ENCODE measurements at places on chromosomes 16 and 17.

DNA sequence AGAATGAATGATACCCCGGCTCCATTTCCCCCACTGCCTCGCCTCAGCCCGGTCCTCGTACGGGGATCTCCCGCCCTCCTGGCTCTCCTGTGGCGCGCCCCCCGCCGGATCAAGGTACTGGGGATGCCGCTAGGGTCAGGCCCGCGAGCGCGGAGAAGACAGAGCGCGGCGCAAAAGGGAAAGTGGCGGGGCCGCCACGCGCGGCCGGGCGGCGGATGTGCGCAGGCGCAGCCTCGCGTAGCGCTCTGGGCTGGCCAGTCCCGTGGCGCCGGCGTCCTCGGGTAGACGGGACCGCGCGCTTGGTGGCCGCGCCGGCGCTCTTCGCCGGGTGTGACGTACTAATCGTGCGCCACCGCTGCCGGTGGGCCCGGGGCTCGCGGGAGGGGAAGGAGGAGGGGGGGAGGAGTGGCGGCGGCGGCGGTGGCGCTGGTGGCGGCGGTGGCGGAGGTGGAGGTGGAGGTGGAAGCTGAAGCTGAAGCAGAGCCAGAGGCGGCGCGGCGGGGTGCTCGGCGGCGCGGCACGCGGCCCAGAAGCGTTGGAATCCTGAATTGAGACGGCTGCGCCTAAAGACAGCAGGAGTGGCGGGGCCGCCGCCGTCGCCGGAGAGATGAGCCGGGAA lies at the start of gene SENP3:
SENP3 (plus strand) TSS at position 331 of the 619 bp plus-strand sequence. CDS start 1,158 bp downstream, outside the sequence.
- DNase-seq: no peak

- no peak for DNase-seq
Observed at GRCh38 chr16:58948244-58948643, 214.1 kb upstream of the GOT2 start.

DNA sequence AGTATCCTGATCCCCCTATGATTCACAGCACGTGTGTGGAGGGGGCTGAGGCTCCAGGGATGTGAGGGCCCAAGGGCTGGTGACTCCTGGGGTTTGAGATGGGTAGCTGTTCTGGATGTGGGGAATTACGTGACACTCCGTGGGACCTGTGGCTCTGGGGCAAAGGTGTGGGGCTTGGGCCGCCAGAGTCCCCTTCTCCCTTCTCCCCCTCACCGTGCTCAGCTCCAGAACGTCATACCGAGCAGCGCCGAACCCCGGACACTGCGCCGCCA lies 7.2 kb downstream of the PLEKHH3 start:
- DNase-seq: no peak

DNA sequence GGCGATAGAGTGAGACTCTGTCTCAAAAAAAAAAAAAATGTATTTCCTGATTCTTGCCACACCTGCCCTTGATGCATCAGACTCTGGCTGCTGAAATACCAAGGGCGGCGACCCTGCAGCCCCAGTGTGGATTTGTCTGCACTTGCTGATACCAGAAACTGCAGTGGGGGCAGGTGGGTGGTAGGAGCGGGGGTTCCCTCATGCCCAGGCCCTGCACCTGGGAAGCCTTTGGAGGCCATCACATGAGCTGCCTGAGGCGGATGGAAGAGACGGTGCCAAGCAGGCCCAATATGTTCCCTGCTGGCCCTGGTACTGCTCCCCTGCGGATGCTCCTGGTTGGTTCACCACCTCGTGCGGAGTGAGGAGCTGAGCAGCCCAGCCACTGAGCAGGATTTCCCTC lies 50.6 kb downstream of the MARF1 start:
- DNase-seq: no peak

- DNase-seq: no peak
Observed at GRCh38 chr17:74024871-74025531, 178.5 kb upstream of the RPL38 start.

DNA sequence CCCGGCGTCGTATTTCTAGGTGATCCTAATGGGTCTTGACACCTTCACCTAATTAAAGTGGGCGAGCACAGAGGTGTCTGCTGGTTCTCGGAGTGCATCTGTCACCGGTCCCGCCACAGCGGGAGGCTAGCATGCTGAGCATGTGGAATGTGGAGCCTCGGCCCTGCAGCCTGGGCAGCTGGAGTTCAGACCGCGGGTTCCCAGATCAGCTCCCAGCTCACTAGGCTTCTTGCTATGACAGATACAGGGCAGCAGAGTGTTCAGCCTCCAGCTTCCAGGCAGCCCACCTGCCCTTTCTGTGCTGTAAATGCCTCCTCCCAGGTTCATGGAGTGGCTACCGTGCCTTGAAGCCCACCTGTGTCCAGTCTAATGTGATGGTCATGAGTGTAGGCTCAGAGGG lies 166.7 kb downstream of the CPPED1 start:
- no peak for DNase-seq

DNA sequence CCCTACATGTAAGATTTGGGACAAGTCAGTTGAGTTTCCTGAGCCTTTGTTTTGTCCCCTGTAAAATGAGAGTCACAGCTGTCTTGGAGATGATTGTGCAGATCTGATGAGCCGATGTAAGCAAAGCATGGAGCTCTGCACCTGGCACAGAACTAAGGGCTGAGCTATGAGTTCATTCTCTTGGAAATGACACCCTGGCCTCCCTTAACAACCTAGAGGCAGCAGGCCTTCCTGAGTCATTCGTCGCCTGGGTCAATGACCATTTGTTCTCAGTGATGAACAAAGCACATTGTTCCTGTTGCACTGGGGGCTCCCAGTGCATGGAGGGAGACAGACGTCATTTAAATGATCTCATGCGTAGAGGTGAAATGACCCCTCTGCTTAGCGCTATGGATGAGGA lies 62.8 kb upstream of the GCSH start:
- no peak for DNase-seq

DNA sequence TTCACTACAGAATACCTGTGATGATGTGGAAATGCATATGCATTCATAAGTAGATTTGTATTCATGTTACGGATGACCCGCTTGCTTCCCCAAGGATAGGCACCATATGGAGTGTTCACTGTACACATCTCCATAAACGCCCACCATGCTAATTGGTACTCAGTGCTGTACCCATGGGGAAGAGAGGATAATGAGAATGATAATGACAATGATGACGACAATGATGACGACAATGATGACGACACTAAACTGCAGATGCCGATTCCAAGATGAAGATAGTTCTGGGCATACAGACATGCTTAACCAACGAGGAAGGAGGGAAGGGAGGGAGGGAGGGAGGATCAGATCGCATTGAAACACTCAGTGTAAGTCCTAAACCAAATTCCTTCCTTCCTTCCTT lies 26.5 kb upstream of the ZFHX3 start:
- DNase-seq: no peak

GRCh38 chr16:28187595-28188004 lies 24.2 kb downstream of the XPO6 start:
- DNase-seq: no peak

DNA sequence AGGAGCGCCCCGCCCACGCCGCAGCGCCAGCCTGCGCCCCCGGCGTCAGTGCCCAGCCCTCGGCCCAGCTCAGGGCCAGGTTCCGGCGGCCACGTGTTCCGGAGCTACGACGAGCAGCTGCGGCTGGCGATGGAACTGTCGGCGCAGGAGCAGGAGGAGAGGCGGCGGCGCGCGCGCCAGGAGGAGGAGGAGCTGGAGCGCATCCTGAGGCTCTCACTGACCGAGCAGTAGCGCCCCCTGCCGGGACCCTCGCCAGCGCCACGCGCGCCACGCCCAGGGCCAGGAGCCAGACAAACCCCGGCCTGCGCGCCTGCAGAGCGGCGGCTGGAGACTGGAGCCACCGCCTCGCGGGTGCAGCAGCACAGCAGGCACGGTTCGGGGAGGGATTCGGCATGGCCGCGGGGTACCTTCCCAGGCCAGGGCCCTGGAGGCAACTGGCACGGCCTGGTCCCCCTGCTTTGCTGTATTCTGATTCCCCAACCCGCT lies 9.3 kb downstream of the CORO6 start:
- peak; percentile 57 for DNase-seq

GRCh38 chr16:67158637-67159600 lies 790 bp downstream of the TRADD start:
- DNase-seq: no peak

GRCh38 chr17:55642741-55643140 lies 79.9 kb downstream of the TMEM100 start:
- no peak for DNase-seq

DNA sequence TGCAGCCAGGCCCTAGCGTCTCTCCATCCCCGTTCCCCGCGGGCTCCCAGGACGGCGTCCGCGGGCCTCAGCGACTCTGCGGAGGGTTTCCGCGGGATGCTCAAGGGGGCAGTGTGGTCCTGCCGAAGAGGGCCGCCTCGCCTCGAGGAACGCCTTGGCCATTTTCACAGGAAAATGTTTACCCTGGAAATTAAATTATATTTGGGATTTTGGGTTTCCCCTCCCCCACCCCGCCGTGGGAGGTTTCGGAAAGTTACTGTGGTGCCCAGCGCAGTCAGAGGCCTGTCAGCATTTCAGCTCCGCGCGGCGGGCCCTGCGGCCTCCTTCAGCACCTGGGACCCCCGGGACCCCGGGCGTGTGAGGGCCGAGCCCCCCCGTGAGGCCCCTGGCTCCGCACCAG lies 94.5 kb downstream of the PCTP start:
- DNase-seq: no peak

DNA sequence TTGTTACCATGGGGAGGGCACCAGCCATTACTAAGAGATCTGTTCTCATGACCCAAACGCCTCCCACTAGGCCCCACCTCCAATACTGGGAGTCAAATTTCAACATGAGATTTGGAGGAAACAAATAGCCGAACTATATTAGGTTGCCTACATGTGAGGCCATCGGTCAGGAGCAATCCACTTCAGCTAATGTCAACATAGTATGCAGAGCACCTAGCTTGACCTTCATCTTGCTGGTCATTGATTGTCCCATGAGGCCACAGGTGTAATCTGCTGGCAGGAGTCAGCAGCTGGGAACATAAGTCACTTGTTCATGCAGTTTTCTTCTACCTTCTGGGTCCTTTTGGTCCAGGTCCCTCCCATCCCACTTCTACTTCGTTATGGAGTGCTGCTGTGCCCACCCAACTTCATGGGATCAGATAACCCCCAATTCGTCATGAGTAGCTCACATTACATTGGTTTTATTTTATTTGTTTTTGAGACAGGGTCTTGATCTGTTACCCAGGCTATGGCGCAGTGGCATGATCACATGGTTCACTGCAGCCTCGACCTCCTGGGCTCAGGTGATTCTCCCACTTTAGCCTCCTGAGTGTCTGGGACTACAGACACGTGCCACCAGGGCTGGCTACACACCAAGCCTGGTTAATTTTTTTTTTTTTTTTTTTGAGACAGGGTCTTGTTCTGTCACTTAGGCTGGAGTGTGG lies 5.9 kb upstream of the KPNA2 start:
- DNase-seq: no peak

DNA sequence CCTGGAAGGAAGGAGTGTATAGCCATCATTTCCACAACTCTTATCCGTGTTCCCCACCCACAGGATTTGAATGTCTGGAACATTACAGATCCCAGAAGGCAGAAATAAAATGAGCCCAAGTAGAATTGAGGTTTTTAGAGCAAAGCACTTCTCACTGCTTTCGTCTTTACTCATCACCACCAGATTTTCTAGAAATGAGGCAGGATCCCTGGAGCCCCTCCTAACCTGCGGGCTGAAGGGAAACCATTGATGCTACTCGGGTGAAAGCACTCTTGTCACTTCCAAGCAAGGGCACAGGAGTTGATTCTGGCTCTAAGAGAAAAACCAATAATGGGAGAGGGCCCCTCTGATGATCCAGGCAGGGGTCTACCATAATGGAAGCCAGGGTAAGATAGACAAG lies 2.8 kb upstream of the ALDOC start:
- DNase-seq: no peak

- no peak for DNase-seq
Observed at GRCh38 chr16:79036541-79036940, 564.0 kb downstream of the MAF start.

GRCh38 chr16:85984231-85984880 lies 85.4 kb downstream of the IRF8 start:
- no peak for DNase-seq

GRCh38 chr17:20823905-20824304 lies 218.9 kb downstream of the USP22 start:
- DNase-seq: no peak

DNA sequence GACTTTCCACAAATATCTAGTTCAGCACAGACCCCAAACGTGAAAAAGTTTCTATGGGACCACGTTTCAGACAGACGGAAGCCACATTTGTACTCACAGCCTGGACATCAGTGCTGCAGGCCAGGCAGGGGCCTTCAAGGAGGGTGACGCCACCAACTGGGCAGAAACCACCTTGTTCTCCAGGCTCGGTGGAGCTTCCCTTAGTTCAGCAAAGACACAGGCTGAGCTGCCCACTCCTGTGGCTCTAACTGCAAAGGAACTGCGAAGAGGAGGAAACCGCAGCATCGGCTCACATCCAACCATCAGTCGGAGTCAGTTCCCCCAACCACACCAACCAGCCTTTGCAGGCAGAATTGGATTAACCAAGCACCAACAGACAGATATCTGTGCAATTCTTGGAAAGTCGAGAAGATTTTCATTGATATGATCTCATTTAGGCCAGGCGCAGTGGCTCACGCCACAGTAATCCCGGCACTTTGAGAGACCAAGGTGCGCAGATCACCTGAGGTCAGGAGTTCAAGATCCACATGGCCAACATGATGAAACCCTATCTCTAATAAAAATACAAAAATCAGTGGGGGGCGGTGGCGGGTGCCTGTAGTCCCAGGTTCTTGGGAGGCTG lies 73.3 kb upstream of the CNEP1R1 start:
- no peak for DNase-seq

DNA sequence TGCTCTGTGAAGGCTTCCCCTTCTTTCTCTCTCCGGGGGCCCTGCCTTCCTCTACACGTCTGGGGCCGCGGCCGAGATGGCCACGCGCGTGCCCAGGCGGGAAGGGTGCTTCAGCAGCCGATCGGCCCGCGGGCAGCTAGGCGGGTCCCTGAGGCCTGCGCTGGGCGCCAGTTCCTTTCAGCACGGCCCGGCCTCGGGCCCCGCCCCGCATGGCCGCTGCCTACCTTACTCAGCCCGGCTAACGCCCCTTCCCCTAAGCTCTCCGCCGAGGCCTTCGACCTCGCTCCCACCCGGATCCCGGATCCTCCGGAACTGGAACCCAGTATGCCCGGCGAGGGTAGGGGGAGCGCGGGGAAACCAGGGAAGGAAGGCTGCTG lies 335 bp downstream of the TMEM11 start:
- no peak for DNase-seq

GRCh38 chr17:82106688-82107305 lies 8.8 kb upstream of the FASN start:
- no peak for DNase-seq

- peak; percentile 49 for DNase-seq
Observed at GRCh38 chr17:77404812-77405581, 264.2 kb downstream of the SEC14L1 start.

DNA sequence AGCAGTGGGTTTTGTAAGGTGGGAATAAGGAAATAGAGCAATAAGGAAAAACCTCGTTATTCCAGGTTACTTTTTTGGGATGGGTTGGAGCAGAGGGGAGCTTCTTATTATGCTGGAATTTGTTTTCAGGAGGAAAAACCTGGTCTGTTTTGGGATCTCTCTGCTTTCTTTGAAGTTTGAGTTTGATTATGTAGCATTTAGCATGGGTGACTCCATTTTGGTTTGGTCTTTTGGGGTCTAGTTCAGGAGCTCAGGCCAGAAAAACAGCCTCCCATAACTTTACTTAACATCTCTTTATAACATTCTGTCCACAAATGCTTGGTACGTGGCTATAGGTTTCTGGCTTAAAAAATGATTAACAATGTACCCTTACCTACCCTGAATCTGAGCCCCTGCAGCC lies 8.5 kb upstream of the ZG16 start:
- no peak for DNase-seq

GRCh38 chr16:57720142-57720575 lies 15.4 kb upstream of the KATNB1 start:
- peak; percentile 15 for DNase-seq

GRCh38 chr16:12529582-12529981 lies 274.1 kb downstream of the CPPED1 start:
- no peak for DNase-seq
